ENCODE measurements at places on chromosomes 5 and 9.

GRCh38 chr5:96577909-96578308 lies 84.3 kb upstream of the CAST start:
- DNase-seq = no peak

- DNase-seq = peak; percentile 70
These were observed 97.8 kb downstream of the TSSK1B start for GRCh38 chr5:113336975-113337374.

- DNase-seq = peak; percentile 99
These were observed 137.0 kb downstream of the ADAMTSL1 start for GRCh38 chr9:18610956-18611355.

DNA sequence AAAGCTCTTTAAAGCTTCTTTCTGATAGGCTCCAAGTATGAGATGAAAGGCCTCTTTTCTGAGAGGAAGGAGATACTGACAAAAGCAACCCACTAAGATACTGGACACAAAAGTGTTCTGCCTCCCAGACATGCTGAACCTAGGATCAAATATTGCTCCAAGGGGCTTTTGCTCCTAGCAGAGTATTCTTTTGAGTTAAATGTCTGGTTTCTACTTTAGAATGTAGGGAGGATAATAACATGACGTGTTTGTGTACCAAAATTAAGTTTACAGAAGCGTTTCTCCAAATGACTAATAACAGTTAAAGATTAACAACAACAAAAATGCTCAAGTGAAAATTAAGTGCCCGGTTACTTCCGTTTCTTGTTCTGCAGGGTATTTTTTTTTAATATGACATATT lies 2293.3 kb upstream of the C9orf72 start:
- no peak for DNase-seq

- peak; percentile 7 for DNase-seq
These were observed 11.7 kb downstream of the MAP3K1 start for GRCh38 chr5:56827049-56827448.

DNA sequence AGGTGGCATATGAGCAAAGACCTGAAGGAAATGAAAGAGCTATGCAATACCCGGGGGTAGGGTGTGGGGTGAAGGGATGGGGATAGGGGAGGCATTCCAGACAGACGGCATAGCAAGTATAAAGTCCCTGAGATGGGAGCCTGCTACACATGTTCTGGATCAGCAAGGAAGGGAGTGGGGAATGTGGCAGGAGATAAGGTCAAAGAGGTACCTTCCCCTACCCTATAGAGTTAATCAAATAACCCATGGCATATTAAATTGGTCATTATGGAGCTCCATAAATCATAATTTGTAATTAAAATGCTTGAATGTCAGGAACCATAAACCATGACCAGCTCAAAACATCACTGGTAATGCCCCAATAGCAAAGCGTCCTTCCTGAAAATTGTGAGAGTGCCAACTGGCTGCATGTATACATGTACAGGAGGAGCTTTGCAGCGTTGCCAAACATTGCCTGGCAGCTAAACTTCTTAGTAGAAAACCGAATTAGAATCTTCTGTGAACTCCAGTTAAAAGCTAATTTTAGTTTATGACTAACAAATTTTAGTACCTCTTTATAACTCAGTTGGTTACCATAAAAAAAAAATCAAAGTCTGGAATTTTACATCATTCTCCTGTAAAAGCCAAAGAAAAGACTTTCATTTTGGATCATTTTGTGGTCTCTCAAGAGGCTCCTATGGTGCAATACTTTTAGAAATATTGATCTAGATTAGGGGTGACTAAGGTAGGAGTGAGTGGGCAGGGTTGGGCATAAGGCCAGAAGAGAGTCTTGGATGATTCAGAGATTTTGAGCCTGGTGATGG lies 4.7 kb downstream of the DNAI1 start:
- DNase-seq = peak; percentile 29

GRCh38 chr9:119280740-119281485 lies 88.3 kb downstream of the BRINP1 start:
- DNase-seq = peak; percentile 15

DNA sequence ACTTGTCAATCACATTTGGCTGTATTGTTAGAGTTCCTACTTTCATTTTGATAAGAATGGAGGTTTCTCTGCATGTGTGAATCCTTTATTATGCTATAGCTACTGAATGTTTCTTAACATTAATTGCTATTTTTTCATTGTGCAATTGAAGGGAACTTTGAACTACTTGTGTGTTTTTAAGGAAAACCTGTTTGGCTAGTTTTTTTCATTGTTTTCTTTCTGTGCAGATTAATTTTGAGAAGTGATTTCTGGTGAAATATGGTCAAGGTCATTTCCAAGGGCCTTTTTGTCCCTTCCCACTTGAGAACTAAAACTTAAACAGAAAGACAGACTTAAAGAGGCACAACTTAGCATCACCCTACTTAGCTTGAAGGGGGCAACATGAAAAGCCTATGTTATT lies 1309.2 kb upstream of the WWC1 start:
- no peak for DNase-seq

DNA sequence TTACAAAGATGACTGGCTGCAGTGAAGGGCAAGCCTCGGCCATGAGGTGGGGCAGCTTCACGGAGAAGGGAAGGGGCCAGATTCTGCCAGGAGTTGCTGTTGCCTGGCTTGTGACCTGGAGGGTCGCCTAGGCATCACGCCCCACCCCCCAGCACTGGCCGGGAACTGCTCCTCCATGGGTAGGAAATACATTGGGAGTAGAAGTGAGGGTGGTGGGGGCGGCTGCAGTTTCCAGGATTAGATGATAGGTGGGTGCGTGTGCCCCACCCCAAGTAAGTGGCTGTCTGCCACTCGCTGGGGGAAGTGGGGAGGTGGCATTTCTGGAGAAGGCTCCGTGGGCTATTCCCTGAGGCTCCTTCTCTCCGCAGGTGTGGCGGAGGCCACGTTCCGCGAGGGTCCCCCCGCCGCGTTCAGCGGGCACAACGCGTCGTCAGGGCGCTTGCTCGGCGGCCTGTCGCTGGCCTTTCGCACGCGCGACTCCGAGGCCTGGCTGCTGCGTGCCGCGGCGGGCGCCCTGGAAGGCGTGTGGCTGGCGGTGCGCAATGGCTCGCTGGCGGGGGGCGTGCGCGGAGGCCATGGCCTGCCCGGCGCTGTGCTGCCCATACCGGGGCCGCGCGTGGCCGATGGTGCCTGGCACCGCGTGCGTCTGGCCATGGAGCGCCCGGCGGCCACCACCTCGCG lies 16.9 kb downstream of the CRB2 start:
- no peak for DNase-seq

Data from NCI-H69 (cell line).